Activated CD4-positive, alpha-beta T cell treated with anti-CD3 and anti-CD28 coated beads, Interleukin-2, Interleukin-4, amounts not matched to agents 100 ng/mL and 50 ng/mL, durations not matched to agents 16 hours and 8 hours (primary cell): ENCODE measurements at places on chromosomes 2 and 18.

DNA sequence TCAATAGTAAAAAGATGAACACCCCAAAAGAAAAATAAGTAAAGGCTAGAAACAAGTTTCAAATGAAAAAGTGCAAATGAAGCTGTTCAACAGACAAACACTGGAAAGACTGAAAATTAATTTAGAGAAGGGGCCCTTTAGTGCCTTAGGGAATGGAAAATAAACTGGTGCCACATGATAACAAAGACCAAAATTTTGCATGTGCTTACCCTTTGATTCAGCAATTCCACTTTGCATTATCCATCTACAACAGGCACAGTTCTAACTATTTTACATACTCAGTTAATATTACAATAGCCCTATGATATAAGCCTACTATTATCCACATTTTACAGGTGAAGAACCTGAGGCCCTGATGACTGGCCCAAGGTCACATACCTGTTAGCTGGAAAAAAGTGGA is 183.9 kb downstream of the NBAS start:
- DNase-seq, result no peak

- no peak for DNase-seq
Observed at GRCh38 chr18:8034674-8035073, 467.6 kb downstream of the PTPRM start.

GRCh38 chr18:51193621-51194287 is 3.7 kb downstream of the MEX3C start:
- no peak for DNase-seq

GRCh38 chr2:67213270-67213670 is 183.9 kb upstream of the ETAA1 start:
- no peak for DNase-seq

GRCh38 chr2:45353879-45354278 is 257.2 kb downstream of the SRBD1 start:
- DNase-seq, result no peak

DNA sequence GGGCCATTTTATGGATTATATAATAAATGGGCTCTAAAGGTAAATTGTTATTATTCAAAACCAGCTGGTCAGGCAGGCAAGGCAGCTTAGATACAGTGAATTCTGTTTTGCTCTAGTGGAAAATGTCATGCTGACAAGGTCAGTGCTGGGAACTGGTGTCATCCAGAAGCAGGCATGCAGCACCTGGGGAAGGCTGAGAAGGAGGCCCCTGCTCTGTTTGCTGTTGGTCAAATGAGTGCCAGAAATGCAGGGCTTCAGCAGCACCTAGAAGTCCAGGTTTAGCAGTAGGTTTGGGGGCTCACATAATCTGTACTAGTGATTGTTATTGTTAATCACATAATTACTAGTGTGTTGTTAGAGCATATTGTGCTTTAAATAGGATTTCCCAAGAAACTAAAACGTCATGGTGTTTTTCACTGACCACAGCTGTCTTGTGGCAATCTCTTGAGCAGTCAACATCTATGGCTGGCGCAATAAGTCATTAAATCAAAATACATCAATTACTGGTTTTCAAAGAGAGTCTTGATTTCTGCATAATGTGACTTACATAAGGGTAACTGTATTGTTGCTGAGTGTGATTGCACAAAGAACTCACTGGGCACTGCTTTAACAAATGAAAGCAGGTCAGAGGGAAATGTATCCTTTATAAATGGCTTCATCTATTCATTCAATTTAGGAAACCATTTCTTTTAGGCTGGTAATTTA is 99.1 kb downstream of the MYO3B start:
- DNase-seq, result no peak

- no peak for DNase-seq
Observed at GRCh38 chr18:9519399-9519798, 44.1 kb downstream of the RALBP1 start.

GRCh38 chr18:55665506-55665905 is 77.5 kb upstream of the TCF4 start:
- no peak for DNase-seq

DNA sequence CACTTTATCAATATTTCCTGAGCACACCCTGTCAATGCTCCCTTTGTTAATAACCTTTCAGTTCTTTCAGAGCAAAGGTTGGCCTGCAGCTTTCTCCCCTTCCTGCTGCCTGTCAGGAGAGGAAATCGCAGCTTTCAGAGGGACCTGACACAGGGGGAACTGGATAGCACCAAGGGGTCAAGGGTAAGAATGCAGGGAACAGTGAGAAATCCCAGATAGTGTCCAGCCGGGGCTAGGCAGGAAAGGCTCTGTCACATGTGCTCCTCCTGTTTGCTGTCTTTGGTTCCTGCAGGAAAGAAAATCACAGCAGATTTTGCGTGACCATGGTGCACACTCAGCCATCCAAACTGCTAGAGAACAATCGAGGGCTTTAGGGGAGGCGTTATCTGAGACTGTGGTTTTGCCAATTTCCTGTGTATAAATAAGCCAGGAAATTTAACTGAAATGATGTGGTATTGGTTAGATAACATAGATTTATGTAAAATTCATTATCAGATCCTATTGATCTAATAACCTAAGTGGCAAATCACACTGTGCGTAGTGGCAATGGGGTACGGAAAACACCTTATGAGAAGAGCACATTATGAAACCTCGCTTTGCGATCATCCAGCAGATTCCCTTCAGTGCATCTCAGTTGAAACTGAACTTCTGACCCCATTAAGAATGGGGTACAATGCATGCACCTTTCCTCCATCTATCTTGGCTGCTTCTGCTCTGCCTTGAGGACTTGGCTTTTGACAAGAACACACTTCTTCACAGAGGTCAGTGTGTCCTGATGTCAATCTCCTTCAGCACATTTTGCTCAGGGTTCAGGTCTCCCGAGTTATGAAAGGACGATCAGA is 178.0 kb downstream of the ICOS start:
- no peak for DNase-seq

DNA sequence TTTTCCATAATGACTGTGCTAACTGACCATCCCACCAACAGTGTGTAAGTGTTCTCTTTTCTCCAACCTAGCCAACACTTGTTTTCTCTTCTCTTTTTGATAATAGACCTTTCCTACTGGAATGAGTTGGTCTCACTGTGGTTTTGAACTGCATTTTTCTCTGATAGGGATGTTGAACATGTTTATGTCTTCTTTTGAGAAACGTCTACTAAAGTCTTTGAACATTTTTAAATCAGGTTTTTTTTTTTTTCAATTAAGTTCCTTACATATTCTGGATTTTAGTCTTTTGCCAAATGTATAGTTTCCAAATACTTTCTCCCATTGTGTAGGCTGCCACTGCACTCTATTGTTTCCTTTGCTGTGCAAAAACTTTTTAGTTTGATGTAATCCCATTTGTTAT is 405.5 kb upstream of the FIGN start:
- DNase-seq, result no peak

DNA sequence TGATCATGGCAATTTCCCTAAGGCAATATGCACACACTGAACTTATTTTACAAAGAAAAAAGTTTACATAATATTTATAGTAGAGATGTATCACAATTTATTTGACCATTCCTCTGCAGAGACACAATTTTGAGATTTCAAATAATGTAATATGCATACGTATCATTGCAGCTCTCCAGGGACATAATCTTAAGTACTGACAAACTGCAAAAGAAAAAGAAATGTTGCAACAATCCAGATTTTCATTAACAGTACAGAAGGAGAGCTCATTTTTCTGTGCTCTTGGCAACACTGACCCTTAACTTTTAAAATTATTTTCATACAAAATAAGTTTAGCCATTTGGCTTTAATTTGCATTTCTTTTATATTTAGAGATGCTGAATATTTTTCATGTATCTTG is 710.2 kb upstream of the SLC39A10 start:
- DNase-seq, result no peak

GRCh38 chr18:68861365-68861764 is 63.5 kb downstream of the CCDC102B start:
- no peak for DNase-seq

DNA sequence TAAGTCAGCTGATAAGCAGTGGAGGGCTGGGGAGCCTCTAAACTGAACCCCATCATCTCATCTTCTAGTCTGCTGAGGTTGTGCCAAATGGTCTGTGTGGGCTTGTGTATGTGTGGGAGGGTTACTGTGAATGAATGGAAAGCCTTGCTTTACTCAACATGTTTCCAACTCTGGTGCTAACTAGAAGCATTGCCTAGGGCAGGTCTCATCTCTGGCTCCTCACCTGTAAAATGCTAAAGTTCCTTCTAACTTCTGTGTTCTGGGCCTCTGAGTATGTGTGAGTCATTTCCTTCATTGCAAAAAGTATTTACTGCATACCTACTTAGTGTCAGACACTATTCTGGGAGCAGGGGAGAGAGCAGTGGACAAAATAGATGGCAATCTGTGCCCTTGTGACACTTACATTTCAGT is 1.3 kb downstream of the LIPG start:
- no peak for DNase-seq

- no peak for DNase-seq
Observed at GRCh38 chr2:225190987-225191386, 148.7 kb upstream of the DOCK10 start.

- no peak for DNase-seq
Observed at GRCh38 chr2:67346718-67347407, 50.3 kb upstream of the ETAA1 start.

- no peak for DNase-seq
Observed at GRCh38 chr2:42744545-42745082, 19.3 kb downstream of the OXER1 start.

GRCh38 chr2:170922634-170923494 is 6.2 kb upstream of the GORASP2 start:
- no peak for DNase-seq
